Endothelial cell of umbilical vein (primary cell): ENCODE measurements at places on chromosomes 4 and X.

GRCh38 chrX:19057856-19058255 lies 64.4 kb downstream of the ADGRG2 start:
- DNase-seq, result no peak

DNA sequence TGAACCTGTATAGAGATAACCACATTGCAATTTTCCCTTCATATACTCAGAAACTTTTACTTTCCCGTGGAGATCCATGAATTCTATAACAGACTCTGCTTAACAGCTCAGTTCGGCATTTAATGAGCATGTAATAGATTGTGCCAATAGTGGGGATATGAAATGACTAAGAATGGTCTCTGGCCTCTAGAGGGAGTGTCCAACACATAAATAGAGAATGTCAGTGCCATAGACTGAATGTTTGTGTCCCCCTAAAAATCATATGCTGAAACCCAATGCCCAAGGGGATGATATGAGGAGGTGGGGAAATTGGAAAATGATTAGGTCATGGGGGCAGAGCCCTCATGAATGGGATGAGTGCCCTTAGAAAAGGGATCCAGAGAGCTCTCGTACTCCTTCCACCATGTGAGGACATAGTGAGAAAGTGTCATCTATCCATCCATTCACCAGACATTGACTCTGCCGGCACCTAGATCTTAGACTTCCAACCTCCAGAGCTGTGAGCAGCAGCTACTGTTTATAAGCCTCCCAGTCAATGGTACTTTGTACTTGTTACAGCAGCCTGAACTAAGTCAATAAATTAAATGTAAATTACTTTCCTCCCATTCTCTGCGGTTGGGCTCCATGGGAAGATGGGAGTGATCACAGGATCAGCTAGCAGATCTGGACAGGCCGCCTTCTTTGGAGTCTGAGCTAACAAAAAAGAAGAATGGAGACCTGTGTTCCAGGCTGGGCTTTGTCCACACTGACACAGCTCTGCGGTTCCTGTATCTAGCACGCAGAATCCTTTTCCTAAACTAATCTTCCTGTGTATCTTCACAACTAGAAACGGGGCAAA lies 28.1 kb upstream of the HPSE start:
- peak; percentile 61 for DNase-seq

DNA sequence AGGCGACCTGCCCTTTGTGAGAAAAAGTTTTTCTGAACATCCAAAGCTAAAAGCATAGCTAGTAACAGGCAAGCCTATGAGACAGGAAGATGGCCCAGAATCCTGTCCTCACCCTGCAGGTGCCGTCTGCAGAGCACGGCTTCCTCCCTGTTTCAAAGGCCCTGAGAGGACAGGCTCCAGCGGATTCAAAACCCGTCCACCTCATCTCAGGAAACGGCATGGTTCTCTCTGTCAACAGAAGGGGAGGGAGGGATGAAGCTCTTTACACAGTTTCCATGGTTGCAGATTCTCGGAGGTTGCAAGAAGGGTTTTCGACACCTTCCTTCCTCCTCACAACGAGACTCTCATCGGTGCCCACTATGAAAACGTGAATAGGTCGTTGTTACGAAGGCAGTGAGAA lies 8.3 kb downstream of the PPP2R3B start:
- DNase-seq, result no peak

- DNase-seq, result no peak
These were observed 188.3 kb downstream of the RAPGEF2 start for GRCh38 chr4:159291176-159291575.

GRCh38 chr4:38769857-38770256 lies 12.9 kb downstream of the TLR10 start:
- no peak for DNase-seq

- no peak for DNase-seq
These were observed 179.2 kb downstream of the AMELX start for GRCh38 chrX:11472381-11472780.

GRCh38 chr4:3472411-3473141 lies 9.5 kb downstream of the DOK7 start:
- no peak for DNase-seq

GRCh38 chr4:126405369-126405982 lies 1090.7 kb downstream of the FAT4 start:
- peak; percentile 26 for DNase-seq

DNA sequence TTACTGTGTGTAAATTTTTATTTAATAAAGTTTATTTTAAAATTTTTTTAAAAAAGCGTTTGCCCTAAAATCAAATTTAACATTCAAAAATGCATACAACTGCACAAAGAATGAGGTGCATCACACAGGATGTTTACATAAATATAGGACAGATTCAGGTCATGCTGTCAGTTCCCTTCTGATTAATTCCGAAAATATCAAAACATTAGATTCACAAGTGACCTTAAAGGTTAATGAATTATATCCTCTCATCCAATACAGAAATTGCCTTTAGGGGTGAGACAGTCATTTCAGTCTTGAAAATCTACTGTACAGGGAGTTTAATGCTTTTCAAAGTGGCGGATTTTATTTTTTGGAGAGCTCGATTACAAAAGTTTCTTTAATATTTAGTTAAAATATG lies 208.7 kb upstream of the FTHL17 start:
- no peak for DNase-seq

DNA sequence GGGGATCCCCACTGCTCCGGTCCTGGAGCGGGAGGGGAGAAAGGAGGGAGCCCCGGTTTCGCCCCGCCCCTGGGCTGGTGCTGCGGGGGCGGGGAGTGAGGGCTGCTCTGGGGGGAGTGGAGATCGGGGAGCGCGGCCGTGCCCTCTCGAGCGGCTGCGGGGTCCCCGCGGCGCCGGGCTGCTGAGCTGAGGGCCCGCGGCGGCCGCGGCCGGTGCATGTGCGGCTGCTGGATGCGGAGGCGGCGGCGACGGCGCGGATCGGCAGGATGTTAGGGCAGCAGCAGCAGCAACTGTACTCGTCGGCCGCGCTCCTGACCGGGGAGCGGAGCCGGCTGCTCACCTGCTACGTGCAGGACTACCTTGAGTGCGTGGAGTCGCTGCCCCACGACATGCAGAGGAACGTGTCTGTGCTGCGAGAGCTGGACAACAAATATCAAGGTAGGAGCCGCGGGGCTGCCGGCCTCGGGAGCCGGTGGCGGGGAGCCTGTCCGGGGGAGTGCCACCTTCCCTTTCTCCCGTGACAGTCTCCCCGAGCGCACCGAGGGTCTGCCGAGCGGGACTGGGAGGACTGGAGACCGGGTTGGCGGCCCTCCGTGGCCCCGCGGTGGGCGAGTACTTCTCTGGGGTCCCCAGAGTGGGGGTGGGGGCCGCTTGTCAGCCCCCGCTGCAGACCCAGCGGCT lies at the start of gene ING2:
Gene ING2, plus strand, starts transcription at position 129 of the 681 bp plus-strand sequence. Its CDS starts 138 bp downstream, at position 267.
- DNase-seq, result peak; percentile 54

GRCh38 chr4:163901319-163901718 lies 406.8 kb downstream of the TMA16 start:
- DNase-seq, result no peak

- peak; percentile 99 for DNase-seq
These were observed at the start of gene EOLA2 for GRCh38 chrX:149938427-149938880. Gene EOLA2, minus strand, starts transcription at chrX:149938491. Its CDS starts 4,617 bp downstream, at chrX:149933874.

GRCh38 chrX:105816517-105816916 lies 5.8 kb upstream of the NRK start:
- no peak for DNase-seq

GRCh38 chrX:102517326-102517725 lies 787 bp upstream of the TMSB15A start:
- DNase-seq, result peak; percentile 11

DNA sequence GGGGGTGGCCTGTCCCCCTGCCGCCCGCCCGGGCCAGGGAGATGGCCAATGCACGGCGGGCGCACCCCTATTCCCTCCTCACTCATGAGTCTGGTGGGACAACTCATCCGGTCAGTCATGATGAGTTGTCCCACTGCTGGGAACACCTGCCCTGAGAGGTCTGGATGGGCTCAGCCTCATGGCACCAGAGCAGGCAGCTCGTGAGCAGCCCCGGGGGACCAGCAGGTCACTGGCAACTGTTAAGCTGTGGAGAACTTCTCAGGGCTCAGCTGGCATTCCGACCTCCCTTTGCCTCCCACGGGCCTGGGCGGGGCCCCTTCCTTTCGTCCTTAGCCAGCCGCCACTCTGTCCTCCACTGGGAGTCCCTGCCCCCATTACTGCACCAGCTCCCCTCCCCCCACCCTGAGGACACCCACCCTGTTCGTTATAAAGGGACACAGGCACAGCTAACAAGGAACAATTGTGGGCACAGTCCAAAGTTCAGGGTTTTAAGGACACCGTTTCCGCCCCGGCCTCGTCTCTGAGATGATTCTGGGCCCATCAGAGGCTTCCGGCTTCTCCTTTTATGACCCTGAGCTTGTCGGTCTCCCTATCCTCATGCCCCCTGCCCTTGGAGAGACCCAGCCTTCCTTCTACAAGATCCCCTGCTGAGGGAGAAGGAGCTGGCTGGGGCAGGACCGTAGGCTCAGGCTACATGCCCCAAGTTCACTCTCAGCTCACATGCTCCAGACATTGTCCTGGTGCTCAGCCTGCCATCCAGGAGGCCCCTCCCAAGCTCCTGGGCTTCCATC lies 14.6 kb upstream of the KIAA0232 start:
- DNase-seq, result no peak

DNA sequence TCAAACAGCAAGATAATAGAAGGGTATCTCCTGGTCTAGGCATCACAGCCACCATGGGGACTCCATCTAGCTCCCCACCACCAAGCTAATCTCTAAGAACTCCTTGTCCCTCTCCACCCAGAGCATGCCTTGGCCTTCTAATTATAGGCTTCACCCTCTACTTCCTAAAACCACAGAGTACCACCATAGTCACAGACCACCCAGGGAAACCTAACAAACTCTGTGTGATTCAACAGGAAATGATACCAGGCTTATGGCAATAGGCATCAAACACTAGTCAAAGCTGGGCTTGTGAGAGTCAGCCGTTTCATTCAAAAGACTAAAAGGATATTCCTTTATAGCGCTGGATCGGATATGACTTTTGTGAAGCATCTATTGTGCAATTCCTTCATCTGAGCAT lies 91.5 kb upstream of the NALF2 start:
- no peak for DNase-seq

DNA sequence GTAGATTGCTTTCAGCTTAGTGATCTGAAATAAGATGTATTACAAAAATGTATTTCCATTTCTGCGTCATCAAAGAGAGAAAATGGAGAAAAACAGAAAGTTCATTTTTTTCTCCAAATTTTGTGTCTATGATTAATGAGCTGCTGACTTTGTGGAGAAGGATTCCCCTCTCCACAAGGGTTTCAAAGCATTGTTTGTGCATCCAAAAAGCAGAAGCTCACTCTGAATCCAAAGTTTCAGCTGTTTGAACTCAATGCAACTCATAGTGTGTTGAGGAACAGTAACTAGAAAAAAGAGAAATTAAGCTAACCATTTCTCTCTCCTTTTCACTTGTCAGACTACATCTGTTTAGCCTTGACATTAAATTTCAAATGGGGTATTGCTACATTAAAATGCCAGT lies 62.9 kb upstream of the SLC7A11 start:
- DNase-seq, result no peak

GRCh38 chr4:140094438-140095420 lies 59.3 kb downstream of the MAML3 start:
- peak; percentile 85 for DNase-seq

- DNase-seq, result no peak
These were observed 239.0 kb downstream of the SLITRK2 start for GRCh38 chrX:146056511-146057081.

DNA sequence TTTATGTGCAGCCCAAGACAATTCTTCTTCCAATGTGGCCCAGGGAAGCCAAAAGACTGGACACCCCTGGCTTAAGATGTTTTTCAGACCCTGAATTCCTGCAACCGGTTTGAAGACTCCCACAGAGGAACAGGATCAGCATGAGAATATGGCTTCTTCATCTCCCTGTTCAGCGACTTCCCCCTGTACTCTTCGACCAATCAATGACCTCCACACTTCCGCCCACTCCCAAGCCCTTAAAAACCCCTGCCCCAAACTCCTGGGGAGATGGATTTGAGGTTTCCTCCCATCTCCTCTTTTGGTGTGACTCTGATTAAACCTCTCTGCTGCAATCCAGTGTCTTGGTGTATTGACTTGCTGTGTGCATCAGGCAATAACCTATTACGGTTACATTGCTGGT lies 344.4 kb downstream of the NR3C2 start:
- DNase-seq, result no peak

DNA sequence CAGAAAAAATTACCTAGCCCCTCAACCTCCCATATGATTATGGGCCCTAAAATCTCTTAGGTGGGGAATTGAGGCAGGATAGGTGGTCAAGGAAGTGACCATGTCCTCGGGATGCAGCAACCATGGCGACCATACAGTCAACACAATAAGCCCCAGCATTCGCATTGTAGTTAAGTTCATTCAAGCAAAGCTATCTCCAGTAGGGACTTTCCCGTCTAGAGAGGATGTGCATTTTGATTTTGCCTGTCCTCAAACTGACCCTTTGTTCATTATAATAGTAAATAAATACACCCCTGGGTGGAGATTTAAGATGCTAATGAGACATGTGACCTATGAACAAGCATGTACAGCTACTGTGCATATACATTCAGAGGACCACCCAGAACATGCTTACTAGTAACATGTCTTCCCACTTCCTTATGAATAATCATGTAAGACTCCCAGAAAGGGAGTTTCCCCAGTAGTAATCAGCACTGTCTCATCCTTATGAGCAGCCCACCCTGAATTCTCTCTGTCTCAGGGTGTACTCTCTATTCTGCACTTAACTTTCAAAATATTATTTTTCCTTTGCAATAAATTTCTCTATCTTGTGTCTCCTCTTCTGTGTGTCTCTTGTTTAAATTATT lies 74.3 kb downstream of the NUDT11 start:
- no peak for DNase-seq

DNA sequence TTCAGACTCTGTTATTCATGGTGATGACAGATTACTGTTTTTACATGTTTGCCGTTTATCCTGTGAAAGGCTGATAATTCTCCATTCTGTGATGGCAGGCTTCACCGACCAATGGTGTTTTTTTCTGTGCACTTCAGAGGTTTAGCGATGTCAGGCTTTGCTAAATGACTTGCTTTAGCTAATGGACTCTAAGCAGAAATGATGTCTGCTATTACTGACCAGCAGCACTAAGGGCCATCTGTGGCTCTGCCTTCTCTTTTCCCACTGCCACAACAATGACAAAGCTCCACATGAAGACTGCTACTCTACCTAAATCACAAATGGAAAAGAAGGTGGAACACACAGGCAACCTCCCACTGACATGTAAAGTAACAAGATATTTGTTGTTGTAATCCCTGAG lies 68.4 kb upstream of the ALB start:
- no peak for DNase-seq

- no peak for DNase-seq
These were observed 15.8 kb downstream of the RASGEF1B start for GRCh38 chr4:81455897-81456296.

GRCh38 chr4:635851-636627 lies 10.7 kb downstream of the PDE6B start:
- DNase-seq, result no peak

- no peak for DNase-seq
These were observed 536.3 kb upstream of the HTR2C start for GRCh38 chrX:114047558-114047957.

GRCh38 chr4:5030221-5030620 lies 11.0 kb upstream of the CYTL1 start:
- DNase-seq, result peak; percentile 73

DNA sequence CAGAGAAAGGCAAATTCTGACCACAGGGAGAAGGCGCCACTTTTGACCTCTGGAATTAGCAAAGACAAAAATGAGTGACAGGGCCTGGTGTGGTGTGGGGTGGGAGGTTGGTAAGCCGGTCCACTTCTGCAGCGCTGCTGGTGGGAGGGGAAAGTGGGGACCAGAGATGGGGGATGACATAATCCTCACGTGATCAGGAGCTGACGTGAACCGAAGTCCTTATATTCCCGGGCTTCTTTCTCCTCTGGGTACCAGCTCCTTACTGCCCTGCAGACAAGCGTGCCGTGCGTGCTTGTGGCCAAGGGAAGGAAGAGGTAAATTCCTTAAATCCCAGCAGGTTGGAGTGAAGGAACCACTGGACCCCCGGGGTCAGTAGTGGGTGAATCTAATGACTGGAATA lies at the start of gene TCEAL7:
Gene TCEAL7, plus strand, starts transcription at position 249 of the 400 bp plus-strand sequence. CDS start 1,165 bp downstream, outside the sequence.
- no peak for DNase-seq
